Pancreas (tissue), 10 donors: ENCODE measurements at places on chromosomes 12 and 14.

GRCh38 chr12:70736351-70737133 lies 99.3 kb upstream of the PTPRB start:
- no peaks in the 10 kb centered on the region for H3K36me3 ChIP-seq
- no peak for DNase-seq
- H3K4me1 ChIP-seq = no peaks in the 10 kb centered on the region
- no peak overlapping the region for H3K4me3 ChIP-seq
- H3K27ac ChIP-seq = no peak overlapping the region

DNA sequence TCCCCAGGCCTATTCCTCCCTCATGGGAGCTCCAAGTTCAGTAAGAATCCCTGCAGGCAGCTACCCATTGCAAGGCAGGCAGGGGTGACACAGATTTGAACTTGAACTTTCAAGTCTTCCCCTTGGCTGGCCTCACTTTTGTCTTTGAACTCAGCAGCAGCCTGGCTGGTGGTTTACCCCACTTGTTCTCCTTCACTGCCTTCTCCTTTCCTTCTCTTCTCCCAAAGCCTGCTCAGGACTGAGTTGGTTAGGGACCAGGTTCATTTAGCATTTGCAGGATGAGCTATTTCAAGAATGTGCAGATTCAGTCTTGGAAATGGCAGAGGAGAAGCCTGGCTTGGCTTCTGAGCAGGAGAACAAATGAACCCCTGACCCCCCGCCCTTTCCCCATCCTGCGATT lies 67.7 kb upstream of the TBX3 start:
- no peaks in the 10 kb centered on the region for H3K36me3 ChIP-seq
- no peak overlapping the region for H3K27ac ChIP-seq
- H3K27me3 ChIP-seq = peaks cover 4% of the 10 kb centered on the region
- no peak overlapping the region for H3K4me3 ChIP-seq
- H3K4me1 ChIP-seq = no peaks in the 10 kb centered on the region
- no peak for DNase-seq

GRCh38 chr12:105109465-105110212 lies 2.1 kb downstream of the WASHC4 start:
- DNase-seq = no peak
- H3K27ac ChIP-seq = peak overlapping the region; percentile 48
- H3K27me3 ChIP-seq = no peaks in the 10 kb centered on the region
- H3K36me3 ChIP-seq = no peaks in the 10 kb centered on the region
- no peak overlapping the region for H3K4me3 ChIP-seq

DNA sequence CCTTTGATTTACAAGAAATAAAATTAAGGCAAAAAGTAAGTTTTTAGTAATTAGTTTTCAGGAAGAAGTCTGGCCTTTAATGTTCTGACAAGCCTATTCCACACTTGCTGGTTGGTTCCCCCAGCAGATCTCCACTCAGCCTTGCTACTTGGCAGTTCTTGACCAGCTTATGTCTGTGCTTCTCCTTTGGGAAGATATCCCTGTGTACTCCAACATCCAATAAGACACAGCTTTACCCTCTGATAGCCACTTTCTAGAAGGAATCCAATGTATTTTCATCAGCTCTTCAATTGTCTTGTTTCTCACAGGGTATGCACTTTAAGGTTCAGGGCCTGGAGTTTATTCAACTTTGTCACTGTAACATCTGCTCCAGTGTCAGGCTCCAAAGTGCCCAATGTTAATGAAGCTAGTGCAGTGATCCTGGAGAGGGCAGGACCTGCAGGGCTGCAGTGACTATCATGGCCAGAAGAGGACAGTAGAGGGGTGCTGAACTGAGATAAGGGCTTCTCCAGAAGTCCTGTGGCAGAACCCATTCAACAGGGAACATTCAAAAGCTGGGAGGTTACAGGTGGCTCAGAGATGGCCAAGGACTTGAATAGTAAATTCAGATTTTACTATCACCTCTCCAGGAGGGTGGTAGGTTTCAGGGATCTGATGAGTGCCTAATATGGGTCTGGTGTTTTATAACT lies 22.9 kb downstream of the JKAMP start:
- no peak overlapping the region for H3K27ac ChIP-seq
- H3K4me3 ChIP-seq = no peak overlapping the region
- DNase-seq = peak; percentile 24
- H3K27me3 ChIP-seq = no peaks in the 10 kb centered on the region

DNA sequence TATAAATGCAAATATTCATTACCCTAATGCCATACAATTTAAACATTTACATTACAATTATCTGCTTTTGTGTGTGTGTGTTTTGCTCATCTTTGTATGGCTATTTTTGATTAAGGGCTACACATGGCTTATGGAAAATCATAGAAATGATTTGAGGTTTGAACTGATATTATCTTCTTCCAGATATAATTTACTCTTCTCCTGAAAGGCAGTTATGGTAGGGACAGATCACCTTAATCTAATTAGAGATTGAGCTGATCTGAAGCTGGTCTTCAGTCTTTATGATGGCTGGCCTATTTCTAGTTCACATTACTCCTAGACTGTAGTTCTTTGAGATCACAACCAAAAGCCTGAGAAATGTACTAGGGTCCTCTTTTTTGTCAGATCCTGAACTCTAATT lies 15.6 kb downstream of the ABHD12B start:
- no peak overlapping the region for H3K4me3 ChIP-seq
- H3K36me3 ChIP-seq = no peaks in the 10 kb centered on the region
- H3K27ac ChIP-seq = no peak overlapping the region
- no peaks in the 10 kb centered on the region for H3K4me1 ChIP-seq
- no peaks in the 10 kb centered on the region for H3K27me3 ChIP-seq

DNA sequence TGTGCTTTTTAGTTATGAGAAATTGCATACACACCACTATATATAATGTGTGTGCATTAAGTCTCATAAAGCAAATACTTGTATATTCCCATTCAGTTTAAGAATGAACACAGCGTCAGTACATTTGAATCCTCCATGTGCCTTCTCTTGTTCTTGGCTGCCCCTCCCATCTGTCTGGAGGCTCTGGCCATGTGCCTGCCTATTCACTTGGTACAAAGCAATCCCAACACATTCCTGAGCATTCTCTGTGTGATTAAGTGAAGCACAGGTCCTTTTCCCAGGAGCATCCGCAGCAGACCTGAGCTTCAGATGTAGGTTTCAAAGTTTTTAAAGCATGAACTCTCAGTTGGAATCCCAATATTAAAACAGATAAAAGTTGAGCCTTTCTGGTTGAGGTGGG lies 58.7 kb downstream of the POLR3B start:
- peaks cover 5% of the 10 kb centered on the region for H3K4me1 ChIP-seq
- no peaks in the 10 kb centered on the region for H3K27me3 ChIP-seq
- H3K27ac ChIP-seq = no peak overlapping the region
- no peaks in the 10 kb centered on the region for H3K36me3 ChIP-seq
- H3K4me3 ChIP-seq = no peak overlapping the region

GRCh38 chr12:25074954-25075353 lies 120.0 kb downstream of the DNAI7 start:
- H3K36me3 ChIP-seq = no peaks in the 10 kb centered on the region
- no peaks in the 10 kb centered on the region for H3K4me1 ChIP-seq
- DNase-seq = no peak
- no peak overlapping the region for H3K27ac ChIP-seq
- H3K4me3 ChIP-seq = no peak overlapping the region

DNA sequence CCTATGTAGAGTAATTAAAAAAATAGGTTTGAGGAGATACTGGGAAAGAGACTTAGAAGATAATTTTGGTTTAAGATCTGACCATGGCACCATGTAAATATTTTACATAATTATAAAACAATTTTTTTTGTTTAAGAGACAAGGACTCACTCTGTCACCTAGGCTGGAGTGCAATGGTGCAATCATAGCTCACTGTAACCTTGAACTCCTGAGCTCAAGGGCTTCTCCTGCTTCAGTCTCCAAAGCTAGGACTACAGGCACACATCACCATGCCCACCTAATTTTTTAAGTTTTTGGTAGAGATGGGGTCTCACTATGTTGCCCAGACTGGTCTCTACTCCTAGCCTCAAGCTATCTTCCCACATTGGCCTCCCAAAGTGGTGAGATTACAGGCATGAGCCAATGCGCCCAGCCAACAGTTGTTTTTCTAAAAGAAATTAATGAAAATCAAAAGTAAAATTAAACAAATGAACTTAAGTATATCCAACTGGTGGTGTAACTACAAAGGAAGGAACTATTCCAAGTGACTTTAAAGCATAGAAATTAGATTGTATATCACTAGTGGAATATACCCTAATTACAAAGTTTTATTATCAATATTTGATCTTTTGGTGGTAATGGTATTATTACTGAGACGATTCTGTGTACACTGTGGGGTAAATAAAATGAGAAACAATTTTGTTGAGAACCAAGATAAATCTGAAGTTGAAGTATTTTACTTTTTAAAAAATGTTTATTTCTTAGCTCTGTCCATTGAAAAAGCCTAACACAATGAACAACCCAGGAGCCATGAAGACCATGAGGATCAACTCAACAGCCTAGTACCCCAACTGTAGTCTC lies 29.1 kb downstream of the COCH start:
- H3K4me3 ChIP-seq = no peak overlapping the region
- H3K4me1 ChIP-seq = no peaks in the 10 kb centered on the region
- H3K36me3 ChIP-seq = peaks cover 4% of the 10 kb centered on the region

DNA sequence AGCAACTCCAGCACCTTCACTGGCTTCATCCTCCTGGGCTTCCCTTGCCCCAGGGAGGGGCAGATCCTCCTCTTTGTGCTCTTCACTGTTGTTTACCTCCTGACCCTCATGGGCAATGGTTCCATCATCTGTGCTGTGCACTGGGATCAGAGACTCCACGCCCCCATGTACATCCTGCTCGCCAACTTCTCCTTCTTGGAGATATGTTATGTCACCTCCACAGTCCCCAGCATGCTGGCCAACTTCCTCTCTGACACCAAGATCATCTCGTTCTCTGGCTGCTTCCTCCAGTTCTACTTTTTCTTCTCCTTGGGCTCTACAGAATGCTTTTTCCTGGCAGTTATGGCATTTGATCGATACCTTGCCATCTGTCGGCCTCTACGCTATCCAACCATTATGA lies 6.8 kb downstream of the OR11G2 start:
- no peaks in the 10 kb centered on the region for H3K27me3 ChIP-seq
- H3K4me3 ChIP-seq = no peak overlapping the region
- H3K27ac ChIP-seq = no peak overlapping the region
- no peak for DNase-seq
- no peaks in the 10 kb centered on the region for H3K4me1 ChIP-seq
- no peaks in the 10 kb centered on the region for H3K36me3 ChIP-seq

DNA sequence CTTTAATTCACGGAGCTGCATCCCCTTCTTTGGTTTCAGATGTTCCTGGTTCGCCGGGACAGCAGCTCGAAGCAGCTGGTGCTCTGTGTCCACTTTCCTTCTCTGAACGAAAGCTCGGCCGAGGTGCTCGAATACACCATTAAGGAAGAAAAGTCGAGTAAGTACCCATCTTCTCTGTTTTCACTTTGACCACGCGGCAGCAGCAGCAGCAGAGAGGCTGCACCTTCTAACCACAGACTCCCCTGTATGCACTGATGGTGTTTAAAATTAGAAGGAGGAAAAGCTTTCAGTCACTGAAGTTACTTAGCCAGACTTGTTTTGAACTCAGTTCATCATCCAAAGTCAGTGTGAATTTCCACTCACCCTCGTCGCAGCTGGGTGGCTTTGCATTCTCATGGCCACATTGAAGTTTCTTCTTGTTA lies 63.8 kb downstream of the RIN3 start:
- no peak overlapping the region for H3K27ac ChIP-seq
- no peak overlapping the region for H3K4me3 ChIP-seq
- H3K27me3 ChIP-seq = no peaks in the 10 kb centered on the region
- H3K4me1 ChIP-seq = no peaks in the 10 kb centered on the region

DNA sequence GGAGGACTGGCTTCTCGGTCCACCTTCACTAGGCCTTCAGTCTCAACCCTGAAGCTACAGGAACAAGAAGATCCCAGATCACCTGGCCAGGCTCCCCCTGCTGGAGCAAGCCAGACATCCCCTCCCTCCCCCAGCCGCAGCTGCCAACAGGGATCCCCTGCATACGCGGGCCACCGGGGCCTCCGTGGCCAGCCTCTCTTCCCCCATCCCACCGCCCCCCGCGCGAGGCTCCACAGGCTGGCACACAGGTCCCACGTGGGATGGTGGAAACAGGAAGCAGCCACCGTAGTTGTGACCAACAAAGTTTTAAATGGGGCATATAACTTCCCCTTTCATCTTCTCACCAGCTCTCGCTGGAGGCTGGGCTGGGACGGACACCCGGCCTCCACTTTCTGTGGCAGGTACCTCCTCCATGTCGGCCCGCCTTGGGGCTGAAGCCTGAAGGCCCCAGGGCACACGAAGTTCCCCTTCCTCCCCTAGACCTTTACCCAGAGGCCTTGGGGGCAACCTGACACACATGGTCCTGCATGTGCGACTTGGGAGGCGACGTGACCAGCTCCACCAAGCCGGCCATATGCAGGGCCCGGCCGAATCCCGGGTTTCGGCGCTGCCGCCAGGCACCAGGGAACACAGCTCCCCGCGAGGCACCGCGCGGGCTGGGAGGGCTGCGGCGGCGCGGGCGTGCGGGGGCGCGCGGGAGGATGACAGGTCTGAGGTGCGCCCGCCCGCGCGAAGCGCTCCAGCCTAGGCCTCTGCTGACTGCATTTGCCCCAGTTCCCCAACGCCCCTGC lies 44.4 kb upstream of the PNMA1 start:
- no peaks in the 10 kb centered on the region for H3K27me3 ChIP-seq
- peak overlapping the region; percentile 97 for H3K27ac ChIP-seq
- peak overlapping the region; percentile 58 for H3K4me3 ChIP-seq
- H3K36me3 ChIP-seq = no peaks in the 10 kb centered on the region
- peaks cover 74% of the 10 kb centered on the region for H3K4me1 ChIP-seq

DNA sequence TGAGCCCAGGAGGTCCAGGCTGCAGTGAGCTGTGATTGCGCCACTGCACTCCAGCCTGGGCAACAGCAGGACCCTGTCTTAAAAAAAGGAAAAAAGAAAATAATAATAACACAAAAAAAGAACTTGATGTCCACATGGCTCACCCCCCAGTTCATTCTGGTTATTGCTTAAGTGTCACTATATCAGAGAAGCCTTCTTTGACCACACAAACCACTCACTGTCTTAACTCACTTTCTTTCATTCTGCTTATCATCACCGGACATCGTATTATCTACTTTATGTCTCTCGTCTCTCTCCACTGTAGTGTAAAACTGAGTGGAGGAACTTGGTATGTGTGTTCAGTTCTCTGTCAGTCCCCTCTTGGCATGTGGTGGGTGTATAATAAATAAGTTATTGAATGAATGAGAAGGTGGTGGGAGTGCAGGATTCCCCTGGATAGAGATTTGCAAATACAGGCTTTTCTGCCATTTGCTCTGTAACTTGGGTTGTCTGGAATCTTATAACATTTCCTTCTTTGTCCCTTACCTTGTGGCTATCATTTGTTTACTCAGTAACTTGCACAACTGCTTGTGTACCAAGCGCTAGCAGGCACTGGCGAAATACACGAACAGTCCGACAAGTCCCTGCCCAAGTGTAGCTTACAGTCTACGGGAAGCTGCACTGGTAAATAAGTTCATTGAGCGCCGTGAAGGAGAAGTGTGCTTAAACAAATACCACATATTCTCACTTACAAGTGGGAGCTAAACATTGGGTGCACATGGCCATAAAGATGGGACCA lies 86.6 kb upstream of the TRAF3 start:
- DNase-seq = no peak
- H3K4me1 ChIP-seq = peaks cover 13% of the 10 kb centered on the region
- no peak overlapping the region for H3K4me3 ChIP-seq
- H3K27ac ChIP-seq = no peak overlapping the region

GRCh38 chr14:20469890-20470602 lies 840 bp downstream of the PNP start:
- DNase-seq = no peak
- H3K36me3 ChIP-seq = no peaks in the 10 kb centered on the region
